ENCODE measurements at places on chromosomes 1 and 21.

DNA sequence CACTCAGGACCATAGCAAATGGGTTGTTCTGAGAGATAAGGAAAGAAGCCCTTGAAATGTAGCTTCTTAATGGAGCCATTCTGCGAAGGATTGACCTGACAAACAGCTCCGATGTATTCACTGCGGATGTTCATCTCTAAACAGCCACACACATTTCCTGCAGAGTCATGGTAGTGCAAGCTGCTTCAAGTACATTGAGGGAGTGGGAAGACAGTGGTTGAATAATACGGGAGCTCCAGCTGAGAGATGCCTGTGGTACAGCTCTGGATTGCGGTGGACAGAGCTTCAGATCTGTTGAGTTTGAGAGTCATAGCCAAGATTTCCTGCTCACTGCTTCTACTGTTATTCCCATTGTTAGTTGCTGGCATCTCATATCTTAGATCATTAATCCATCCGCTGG is 86.6 kb downstream of the ZBTB18 start:
- DNase-seq = no peak

- no peak for DNase-seq
Measured at GRCh38 chr21:43273708-43274021, 104.9 kb downstream of the CRYAA start.

- DNase-seq = no peak
Measured at GRCh38 chr1:68516066-68516465, 19.2 kb upstream of the DEPDC1 start.

GRCh38 chr1:239893127-239893731 is 198.5 kb upstream of the FMN2 start:
- no peak for DNase-seq

DNA sequence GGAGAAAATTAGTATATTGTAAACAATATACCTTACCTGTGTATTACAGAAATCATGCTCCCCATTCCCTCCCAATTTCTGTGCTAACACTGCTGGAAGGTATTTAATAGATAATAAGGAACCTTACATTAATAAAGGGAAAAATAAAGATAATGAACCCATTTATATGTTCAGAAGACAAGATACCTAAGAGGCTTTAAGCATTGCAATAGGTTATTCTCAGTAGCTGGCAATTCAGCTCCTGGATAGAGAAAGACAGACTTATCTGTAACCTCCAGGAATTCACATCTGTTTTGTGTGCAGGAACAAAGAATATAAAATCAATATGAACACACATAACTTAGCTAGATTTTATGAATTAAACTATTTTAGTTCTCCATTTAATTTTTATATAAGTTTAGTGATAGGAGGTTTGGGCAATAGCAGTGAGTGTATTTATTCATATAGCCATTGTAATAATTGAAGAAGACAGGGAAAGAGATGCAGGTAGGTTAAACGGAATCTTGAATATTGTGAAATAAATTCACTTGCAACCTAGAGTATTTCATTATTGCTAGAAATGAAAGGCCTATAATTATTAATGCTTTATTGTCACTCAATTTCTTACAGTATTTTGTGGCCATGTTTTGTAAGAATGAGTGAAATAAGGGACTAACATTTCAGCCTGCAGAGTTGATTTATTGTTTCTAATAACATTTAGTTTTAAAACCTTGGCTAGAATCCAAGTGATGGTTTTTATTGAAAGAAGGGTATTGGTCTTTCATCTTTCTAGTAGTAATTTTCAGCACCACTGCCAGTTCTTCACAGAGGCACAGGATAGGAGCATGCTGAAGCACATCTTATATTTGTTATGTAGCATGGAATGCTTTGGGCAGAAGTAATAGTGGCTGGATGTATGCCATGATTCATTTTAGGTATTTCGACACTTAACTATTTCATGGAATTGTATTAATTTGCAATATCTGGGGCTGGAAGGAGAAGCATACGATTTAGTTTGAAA is 1.5 kb downstream of the XPR1 start:
- DNase-seq = no peak

DNA sequence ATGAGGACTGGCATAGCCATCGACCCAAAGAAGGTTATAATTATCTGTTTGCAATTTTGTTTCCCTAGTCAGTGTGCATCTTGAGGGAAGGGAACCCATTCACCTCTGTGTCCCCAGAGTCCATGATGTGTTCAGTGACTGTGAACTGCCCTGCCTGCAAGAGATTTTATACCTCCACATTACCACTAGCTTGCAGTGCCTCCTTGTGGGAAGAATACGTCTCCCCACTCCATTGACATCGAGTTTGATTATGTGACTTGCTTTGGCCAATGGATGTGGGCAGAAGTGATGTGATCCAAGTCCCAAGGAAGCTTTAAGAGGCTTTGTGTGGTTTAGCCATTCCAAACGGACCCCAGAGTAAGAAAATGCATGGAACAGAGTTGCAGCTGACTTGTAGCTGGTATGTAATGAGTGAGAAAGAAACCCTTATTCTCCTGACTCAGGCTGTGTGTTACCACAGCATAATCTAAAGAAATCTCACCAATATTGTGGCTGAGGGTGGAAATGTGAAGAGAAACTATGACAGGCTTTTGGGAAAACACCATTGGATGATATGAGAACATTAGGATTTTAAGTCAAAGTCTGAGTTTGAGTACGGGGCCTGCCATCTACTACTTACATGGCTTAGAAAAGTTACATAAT is 47.8 kb upstream of the NRDC start:
- DNase-seq = no peak

- DNase-seq = no peak
Measured at GRCh38 chr1:53108646-53109580, 33.5 kb downstream of the SLC1A7 start.

- no peak for DNase-seq
Measured at GRCh38 chr21:42736646-42737350, 83.4 kb downstream of the PDE9A start.

Data from stimulated activated CD4-positive, alpha-beta T cell treated with anti-CD3 and anti-CD28 coated beads, Interleukin-1b, Interleukin-23, amount 100 ng/mL, for 24 hours (primary cell).